ENCODE measurements at places on chromosomes 7 and 10.

- DNase-seq = no peak
Observed at GRCh38 chr7:27409776-27410175, 167.2 kb downstream of the EVX1 start.

- no peak for DNase-seq
Observed at GRCh38 chr10:89204621-89205185, 2.4 kb downstream of the CH25H start.

DNA sequence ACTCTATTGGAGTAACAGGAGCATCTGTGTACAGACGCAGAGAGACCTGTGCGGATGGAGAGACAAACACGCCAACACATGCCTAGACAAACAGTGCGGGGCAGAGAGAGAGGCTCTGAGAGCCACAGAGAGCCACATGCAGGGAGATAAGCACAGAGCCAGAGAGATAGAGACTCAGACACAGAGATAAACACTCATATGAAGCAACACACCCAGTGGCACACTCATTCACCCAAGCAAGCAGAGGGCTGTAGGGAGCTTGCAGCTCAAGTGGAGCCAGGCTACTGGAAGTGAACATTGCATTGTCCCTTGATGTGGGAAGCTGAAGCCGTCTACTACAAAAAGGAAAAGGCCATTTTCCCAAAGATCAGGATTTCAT is 46.6 kb upstream of the PODXL start:
- DNase-seq = no peak

- no peak for DNase-seq
Observed at GRCh38 chr10:6737080-6737641, 157.1 kb upstream of the PRKCQ start.

GRCh38 chr10:91635401-91636400 is 2.8 kb upstream of the PPP1R3C start:
- peak; percentile 44 for DNase-seq

DNA sequence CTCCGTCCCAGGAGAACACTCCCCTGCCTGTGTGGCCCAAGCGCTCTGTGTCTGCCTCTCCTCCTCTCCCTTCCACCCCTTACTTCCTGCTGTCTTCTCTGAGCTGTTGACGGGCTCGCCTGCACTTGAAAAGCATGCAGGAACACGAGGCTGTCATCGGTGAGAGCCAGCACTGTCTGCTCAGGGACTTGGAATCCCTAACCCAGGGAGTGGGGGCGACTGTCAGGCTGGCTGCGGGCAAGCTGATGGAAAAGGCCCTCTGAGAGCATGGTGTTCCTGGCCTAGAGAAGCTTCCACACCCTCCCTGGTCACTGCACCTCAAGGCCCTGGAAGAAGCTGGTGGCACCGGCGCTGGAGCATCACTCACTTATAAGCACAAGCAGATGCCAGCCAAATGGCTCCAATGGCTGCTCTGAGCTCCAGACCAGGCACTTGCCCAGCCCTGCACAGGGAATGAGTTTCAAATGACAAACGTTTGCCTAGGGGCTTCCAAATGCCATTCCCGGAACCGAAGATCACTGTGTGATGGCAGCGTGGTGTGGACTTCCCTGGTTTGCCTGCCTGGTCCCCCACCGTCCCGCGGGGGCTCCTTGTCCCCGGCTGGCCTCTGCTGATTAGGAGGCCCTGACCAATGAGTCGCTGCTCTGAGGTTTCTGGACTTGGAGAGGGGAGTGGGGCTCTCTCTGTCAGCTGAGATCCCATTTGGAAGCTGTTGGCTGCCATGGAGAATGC is 56.7 kb upstream of the EBF3 start:
- DNase-seq = no peak

All from activated T-cell treated with anti-CD3 and anti-CD28 coated beads for 4 hours (primary cell).